ENCODE measurements at places on chromosomes 12 and 14.

DNA sequence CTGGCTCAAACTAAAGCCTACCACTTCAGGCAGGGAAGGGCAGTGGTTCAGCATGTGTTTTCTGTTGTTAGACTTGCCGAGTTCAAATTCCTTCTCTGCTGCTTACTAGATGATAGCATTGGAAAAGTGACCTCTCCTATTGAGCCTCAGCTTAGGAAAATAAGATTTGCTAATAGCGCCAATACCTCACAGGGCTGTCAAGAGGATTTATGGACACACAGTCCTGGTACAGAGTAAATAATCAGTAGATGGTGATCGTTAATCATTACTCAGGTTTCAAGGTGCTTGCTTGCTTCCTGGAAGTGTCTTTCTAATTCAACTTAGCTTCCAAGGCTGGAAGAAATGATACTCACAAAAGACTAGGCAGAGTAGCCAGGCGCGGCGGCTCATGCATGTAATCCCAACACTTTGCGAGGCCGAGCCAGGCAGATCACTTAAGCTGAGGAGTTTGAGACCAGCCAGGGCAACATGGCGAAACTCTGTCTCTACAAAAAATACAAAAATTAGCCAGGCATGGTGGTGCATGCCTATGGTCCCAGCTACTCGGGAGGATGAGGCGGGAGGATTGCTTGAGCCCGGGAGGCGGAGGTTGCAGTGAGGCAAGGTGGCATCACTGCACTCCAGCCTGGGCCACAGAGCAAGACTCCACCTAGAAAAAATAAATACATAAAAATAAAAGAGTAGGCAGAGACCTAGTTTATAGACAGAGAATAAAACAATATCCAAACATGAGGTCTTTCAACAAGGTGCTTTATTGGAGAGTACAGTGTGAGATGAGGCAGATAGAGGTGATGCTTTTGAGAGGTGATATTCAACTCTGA is 6.0 kb downstream of the PLA2G1B start:
- DNase-seq, result no peak

DNA sequence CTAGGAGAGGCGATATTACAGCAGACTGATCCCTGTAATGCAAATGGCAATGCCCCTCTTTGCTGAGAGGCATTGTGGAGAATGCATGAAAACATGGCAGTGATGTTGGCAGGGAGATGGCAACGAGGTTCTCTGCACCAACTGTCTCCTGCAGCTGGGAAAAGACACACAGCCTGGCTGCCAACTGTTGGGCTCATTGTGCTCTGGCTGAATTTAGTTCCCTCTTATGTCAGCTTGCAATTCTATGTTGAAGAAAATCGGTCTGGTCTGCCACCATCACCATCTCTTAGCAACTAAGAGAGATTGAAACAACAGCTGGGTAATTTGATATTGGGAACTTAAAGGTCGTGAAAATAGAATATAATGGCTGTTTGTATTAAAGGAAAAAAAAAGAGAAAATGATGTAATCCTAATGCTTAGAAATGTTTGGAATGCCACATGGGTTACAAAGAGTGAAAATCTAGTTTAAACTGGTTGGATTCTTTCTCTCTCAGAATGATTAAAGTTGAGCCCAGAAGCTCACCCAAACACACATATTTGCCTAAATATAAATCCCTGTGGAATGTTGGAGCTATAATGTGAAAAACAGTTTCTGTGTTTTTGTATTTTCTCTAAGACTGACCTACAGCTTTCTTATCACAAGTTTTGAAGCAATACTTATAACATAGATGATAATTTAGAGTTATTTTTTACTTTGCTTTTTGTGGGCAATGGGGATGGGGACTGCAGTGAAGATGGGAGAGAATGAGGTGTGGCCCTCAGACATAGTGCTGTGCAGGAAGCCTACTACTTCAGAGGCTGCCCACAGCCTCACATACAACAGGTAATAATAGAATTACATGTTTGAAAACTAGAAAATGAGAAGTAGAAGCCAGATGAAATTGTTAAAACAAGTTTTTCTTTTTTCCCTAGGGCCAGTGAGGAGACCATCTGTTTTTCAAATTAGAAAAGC is 143.7 kb downstream of the AKAP6 start:
- no peak for DNase-seq

- no peak for DNase-seq
These were observed 49.6 kb upstream of the HECTD1 start for GRCh38 chr14:31257244-31257553.

GRCh38 chr12:31835276-31835882 is 106.6 kb upstream of the AMN1 start:
- no peak for DNase-seq

- no peak for DNase-seq
These were observed 3.5 kb upstream of the ASPG start for GRCh38 chr14:104081951-104082464.

GRCh38 chr14:71555654-71556559 is 376.3 kb upstream of the RGS6 start:
- DNase-seq, result peak; percentile 26

DNA sequence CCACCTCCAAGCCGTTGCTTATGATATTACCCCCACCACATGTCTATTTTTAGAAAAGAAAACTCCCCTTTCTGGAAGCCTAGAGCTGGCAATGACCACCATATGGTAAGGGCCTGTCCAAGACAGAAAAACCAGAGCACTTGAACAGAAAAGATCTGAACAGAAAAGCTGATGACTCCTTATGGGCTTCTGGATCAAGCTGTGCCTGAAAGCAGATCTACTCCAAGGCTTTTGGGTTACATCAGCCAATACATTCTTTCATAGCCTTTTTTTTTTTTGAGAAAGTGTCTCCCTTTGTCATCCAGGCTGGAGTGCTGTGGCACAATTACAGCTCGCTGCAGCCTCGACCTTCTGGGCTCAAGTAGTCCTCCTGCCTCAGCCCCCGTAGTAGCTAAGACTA is 16.8 kb upstream of the OAS2 start:
- DNase-seq, result no peak

DNA sequence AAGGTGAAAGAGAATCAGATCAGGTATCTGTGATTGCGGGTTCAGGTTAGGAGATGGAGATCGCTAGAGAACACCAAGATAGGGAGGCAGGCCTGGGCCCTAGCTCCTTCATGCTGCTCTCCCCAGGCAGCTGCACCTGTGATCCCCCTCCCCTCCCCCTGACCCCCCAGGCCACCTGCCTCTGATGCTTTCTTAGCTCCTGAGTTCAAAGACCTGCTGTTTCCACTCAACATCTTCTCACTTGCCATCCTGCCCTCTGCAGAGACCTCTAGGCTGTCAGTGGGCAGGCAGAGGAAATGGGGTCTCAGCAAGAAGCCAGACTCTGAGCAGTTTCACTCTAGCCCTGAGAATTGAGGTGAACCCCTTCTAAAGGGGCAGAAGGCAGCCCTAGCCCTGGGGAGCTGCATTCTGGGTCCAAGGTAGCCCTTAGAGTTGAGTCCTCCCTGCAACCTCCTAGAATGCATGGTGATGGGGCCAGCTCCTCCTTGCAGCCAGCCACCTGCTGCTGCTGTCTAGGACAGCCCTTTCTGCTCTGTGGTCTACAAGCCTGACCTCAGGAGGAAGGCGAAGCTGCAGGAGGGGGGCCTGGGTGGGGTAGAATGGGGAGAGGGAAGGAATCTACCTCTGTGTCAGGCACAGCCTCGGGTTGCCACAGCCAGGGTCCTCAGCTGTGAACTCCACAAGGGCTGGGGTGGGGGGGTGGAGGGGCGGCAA is 6.4 kb upstream of the SLC48A1 start:
- no peak for DNase-seq
